Breast epithelium (tissue), 4 donors: ENCODE measurements at places on chromosomes 11 and 22.
A peak's percentile ranks its signal among the peaks of the same experiment; 100 is the strongest.

GRCh38 chr11:70117567-70118145 is 39.5 kb downstream of the ANO1 start:
- no peaks in the 10 kb centered on the region for H3K36me3 ChIP-seq
- peak; percentile 93 for DNase-seq
- H3K27me3 ChIP-seq = no peaks in the 10 kb centered on the region
- H3K27ac ChIP-seq = peak overlapping the region; percentile 84

- H3K27ac ChIP-seq = no peak overlapping the region
- H3K4me3 ChIP-seq = no peak overlapping the region
- no peak for DNase-seq
- no peaks in the 10 kb centered on the region for H3K36me3 ChIP-seq
- H3K27me3 ChIP-seq = no peaks in the 10 kb centered on the region
Observed at GRCh38 chr11:7613394-7613720, 59.9 kb downstream of the CYB5R2 start.

DNA sequence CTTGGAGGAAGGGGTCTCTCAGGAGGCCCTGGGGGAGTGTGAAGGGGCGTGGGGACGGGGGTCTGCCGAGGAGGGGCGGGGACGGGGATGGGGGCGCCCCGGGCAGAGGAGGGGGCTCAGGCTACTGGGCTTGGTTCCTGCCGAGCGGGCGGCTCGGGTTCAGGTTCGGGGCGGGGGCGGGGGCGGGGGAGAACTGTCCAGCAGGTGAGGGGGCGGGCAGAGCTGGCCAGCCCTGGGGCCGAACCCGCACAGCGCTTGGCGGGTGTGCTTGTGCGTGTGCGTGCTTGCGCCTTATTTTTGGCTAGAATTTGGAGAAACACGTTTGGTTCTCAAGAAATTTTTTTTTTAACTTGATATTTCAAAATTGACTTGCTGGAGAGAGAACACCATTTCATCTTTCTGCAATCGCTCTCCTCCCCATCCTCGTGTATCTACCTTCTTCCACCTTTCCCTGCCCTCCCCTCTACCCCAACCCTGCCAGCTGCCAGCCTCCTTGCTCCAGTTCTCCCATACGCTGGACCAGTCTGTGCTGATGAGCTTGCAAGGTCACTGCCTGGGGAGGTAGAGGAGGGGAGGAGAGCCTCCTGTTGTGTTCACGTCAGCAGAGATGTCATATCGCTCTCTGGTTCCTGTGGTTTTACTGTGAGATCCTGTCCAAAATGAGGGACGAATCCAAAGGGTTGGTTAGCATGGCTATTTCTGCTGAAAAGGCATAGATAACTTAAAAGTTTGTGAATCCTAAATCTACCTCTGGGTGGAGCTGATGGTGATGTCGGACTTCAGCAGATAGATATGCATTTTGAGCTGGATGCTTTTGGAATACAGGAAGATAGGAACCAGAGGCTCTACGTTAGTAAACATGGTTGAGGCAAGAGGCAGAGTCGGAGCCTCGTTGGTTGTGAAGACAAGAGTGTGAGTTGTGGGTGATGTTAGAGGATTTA is 668 bp downstream of the MADD start:
- DNase-seq = no peak
- H3K27me3 ChIP-seq = no peaks in the 10 kb centered on the region
- H3K27ac ChIP-seq = peak overlapping the region; percentile 88
- H3K4me1 ChIP-seq = peaks cover 3% of the 10 kb centered on the region
- H3K36me3 ChIP-seq = peaks cover 7% of the 10 kb centered on the region

GRCh38 chr22:47533961-47534803 is 771.7 kb downstream of the TBC1D22A start:
- H3K4me3 ChIP-seq = no peak overlapping the region
- H3K27ac ChIP-seq = no peak overlapping the region
- H3K36me3 ChIP-seq = no peaks in the 10 kb centered on the region
- no peaks in the 10 kb centered on the region for H3K27me3 ChIP-seq

- no peaks in the 10 kb centered on the region for H3K27me3 ChIP-seq
- no peak overlapping the region for H3K27ac ChIP-seq
- H3K36me3 ChIP-seq = no peaks in the 10 kb centered on the region
- no peak for DNase-seq
- no peak overlapping the region for H3K4me3 ChIP-seq
- no peaks in the 10 kb centered on the region for H3K4me1 ChIP-seq
Observed at GRCh38 chr11:107705027-107705426, 6.8 kb downstream of the SLN start.

GRCh38 chr22:49270595-49271368 is 556.9 kb downstream of the BRD1 start:
- no peak overlapping the region for H3K27ac ChIP-seq
- no peaks in the 10 kb centered on the region for H3K4me1 ChIP-seq
- H3K4me3 ChIP-seq = no peak overlapping the region
- H3K27me3 ChIP-seq = peaks cover 75% of the 10 kb centered on the region
- DNase-seq = no peak
- H3K36me3 ChIP-seq = no peaks in the 10 kb centered on the region
